CD4-positive, alpha-beta T cell treated with Interleukin-1 beta for 1 hour (primary cell): ENCODE measurements at places on chromosomes 5 and 9.

- no peak for DNase-seq
These were observed 31.1 kb downstream of the OR2K2 start for GRCh38 chr9:111298731-111299598.

DNA sequence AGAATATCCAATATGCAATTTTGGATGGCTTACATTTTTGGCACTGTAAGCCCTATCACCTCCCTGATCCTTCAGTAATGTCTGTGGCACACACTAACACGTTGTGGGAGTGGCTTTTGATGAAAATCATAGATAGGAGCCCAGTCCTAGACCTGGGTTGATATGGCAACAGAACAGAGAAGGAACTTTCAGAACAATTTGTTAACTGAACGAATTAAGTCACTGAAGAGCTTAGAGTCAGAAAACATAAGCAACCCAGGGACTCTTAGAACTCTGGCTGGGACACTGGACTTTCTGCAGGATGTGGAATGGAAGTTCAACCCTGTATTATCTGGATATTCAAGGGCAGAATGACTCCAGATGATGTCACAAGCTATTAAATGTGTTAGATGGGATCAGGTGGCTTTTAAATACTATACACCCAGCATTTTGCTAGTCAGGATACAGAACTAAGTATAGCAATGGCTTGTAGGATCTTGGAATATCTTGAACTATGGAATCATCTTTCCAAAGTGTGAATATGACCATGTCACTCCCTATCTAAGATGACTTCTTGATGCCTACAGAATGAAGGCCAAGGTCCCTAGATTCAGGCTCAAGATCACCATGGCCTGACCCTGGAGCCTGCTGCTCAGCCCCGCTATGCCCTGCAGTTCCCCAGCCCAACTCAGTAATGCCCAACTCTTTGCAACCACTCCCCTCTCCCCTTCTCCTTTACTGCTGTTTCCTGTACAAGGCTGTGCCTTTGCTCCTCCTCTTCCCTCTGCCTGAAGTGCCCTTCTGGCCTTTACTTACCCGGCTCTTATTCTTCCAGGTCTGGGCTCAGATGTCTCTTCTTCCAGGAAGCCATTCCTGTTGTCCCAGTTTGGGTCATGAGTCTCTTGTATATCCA, 42.8 kb downstream of the VLDLR start:
- DNase-seq = no peak

DNA sequence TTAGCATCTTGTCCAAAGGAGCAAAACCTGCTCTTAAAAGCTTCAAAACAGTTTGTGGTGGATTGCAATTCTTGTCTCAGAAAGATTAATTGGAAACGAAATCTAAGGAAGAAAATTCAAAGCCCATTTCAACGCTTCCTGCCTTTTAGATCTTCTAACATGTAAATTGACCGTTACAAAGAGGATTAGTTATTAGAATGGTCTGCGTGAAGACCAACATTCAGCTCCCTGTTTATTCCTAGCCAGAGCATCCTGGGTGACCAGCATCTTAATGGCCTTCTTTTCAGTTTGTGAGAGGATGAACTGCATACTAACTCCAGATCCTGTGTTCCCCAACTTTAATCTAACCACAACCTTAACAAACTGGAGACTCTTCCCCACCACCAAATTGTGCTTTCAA, 109.9 kb upstream of the SLC1A3 start:
- no peak for DNase-seq

DNA sequence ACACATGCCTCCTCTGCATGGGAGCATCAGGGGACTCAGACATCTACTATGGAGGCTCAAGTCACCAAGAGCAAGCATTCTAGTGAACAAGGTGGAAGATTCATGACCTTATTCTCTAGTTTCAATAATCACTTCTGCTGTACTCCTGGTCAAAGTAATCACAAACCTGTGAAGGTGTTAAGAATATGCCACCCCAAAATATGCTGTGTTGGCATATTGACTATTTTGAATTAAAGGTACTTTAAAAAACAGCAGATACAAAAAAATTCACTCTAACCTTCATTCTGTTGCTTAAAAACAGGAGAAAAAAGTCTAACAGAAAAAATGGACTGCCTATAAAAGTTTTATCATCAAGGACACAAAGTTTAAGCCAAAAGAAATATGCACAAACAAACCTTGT, 607.8 kb upstream of the TYRP1 start:
- DNase-seq = no peak

DNA sequence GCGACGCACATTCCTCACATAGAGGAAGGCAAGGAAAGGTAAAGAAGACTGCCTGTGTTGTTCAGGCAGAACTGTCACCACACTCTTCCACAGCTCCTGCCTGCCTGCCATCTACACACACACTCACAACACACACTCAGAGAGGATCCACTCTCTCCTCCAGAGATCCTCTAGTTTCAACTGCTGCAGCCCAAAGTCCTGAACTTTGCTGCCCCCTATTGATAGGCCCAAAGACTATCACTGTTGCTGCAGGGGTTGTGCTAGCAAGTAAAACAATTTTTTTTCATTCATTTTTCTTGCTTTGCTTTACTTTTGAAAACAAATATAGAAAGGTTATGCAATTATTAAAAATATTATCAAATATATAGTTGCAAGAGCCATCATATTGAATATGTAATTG, 5.9 kb upstream of the CFAP90 start:
- DNase-seq = peak; percentile 56

- no peak for DNase-seq
These were observed 64.7 kb upstream of the LPAR1 start for GRCh38 chr9:111102793-111103464.

DNA sequence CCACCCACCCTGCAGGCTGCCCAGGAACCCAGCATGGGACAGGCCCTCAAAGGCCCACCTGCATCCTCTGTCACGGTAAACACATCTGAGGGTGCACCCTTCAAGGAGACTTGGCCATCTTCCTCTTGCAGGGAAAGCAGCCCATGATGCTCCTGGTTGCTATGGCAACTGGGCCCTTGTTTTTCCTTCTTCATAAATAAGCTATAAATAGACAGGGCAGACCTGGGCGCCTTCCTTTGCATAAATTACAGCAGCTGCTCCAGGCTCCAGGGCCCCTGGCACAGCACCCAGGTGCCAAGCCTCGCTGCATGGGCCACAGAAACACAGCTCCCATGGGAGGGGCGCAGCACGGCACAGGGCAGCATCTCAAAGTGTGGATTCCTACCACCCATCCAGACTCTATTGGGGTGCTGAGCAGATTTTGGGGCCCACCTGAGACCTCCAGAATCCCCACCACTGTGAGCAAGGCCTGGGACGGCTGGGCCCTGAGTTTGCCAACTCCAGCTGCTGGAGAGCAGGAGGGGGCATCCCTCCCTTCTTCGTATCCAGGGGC, 5.8 kb upstream of the PSMB7 start:
- no peak for DNase-seq
